ENCODE measurements at places on chromosomes 6 and 20.

DNA sequence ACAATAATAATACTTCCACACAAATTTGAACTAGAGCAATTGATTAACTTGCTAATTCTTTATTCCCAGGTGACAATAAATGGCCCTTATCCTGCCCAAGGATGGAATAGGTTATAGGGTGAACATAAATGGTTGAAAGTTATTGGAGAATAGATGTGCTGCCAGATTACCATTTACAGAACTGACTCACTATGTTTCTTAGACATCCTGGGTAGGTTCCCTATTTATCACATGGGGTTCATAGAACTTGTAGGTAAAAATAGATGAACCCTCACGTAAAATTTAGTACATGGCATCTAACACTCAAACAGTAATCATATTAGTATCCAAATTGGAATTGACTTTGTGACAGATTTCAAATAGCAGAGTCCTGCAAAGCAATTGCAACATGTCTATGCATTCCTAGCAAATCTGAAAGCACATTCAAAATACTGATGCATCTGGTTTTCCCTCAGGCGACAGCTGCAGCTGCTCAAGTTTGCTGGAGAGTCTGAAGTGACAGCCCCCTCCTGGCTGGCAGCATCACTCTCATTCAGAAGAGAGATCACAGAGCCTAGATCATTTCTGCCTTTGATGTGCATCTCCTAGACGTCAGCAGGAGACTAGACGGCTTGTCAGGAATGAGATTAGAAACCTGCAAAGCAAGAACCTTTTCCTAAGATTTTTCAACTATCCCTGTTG, 80.2 kb upstream of the RNF217 start:
- DNase-seq = no peak

- no peak for DNase-seq
Observed at GRCh38 chr20:23114448-23115082, 28.4 kb upstream of the CD93 start.

DNA sequence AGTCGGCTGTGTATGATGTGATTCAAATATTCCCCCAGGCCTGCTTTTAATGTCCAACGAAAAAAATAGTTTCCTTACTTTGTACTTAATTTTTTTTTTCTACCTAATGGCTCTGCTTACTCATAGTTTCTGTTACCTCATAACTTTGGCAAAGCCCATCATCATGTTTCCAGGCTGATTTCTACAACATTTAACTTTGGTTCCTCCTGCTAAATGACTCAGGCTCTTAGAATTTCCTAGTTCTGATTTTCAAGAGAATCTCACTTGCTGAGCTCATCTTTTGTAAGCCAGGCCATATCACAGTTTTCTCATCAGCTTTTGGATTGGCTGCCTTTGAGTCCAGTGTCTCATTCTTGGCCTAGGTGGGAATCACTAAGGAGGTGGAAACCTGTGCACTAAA, 323.1 kb downstream of the HDGFL1 start:
- DNase-seq = no peak

- DNase-seq = no peak
Observed at GRCh38 chr6:8875986-8876385, 440.6 kb upstream of the SLC35B3 start.

GRCh38 chr6:158869826-158870648, 50.9 kb upstream of the EZR start:
- peak; percentile 96 for DNase-seq

DNA sequence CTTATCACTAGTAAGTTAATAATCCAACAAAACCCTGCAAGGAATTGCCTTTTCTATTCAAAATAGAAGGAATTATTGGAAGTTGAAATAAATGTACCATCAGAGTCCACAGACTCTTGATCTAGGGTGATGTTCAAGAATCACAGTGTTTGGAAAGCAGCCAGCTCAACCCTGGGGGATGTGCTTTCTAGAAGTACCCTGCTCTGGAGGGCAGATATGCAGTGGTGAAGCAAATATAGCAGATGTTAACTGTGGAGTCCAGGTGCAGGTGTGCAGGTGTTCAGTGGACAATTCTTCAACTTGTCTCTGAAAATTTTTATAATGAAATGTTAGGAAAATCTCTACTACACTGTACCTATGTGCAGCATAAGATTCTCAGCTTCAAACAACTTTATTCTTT, 9.1 kb upstream of the INSM1 start:
- no peak for DNase-seq

GRCh38 chr20:9551808-9552550, 37.6 kb downstream of the LAMP5 start:
- DNase-seq = no peak

GRCh38 chr6:159689001-159689400, 4.0 kb downstream of the SOD2 start:
- DNase-seq = no peak

GRCh38 chr6:34562350-34562749, 6.2 kb upstream of the SPDEF start:
- DNase-seq = no peak

Data from stimulated activated naive CD4-positive, alpha-beta T cell treated with Interleukin-2 at 50 U/mL for 16 hours (primary cell).